Fibroblast of upper back skin (primary cell): ENCODE measurements at places on chromosomes 3 and 15.
A peak's percentile ranks its signal among the peaks of the same experiment; 100 is the strongest.

DNA sequence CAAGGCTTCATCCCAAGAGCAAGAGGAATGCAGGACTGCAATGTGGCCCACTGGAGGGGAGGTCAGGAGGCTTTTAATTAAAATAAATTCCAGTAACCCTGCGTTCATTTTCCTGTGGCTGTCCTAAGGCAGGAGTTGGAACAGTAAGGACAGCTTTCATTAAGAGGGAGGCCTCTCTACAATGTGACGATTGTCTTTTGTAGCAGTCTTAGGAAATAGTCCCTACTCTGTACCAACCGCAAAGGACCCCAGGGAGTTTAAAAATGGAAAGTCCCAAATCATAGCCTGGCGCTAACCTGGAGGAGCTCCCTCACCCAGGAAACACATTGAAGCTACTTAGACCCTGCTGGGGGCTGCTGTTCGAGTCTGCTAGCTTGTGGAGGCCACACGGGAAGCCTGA, 62.8 kb downstream of the SYNM start:
- DNase-seq = no peak

DNA sequence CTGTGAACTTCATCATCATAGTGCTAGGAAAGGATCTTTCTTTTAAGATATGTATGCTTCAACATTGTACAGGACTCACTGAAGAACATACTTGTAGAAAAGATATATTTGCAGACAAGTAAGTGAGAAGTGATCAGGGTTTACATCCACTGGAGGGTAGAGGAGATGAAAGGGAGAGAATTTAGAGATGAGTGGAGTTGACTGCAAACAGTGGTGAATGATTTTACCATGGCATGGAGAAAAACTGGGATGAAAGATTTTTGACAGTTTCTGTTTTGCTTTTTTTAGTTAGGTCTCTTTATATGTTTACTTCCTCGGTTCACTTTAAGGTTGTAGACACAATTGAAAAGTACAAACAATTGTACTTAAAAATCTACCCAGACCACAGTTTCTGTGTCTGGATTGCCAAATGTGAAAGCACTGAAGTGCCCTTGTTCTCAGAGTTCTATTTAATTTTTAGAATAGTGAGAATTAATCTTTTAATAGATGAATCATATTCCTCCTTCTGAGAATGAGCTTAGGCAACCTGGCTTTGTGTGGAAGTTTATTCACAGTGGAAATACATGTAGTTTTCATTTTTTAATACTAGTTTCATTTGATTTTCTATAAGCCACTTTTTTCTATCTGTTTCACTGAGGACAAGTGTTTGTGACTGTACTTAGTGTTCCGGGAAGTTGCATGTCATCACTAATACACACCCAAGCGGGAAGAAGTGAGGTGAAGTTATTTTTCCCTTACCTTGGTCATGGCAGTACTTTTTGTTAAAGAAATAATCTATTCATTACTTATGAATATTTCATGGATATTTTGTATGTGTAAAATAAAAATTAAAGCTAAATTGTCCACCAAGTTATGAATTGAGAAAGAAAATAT, 1.8 kb upstream of the GPR171 start:
- DNase-seq = no peak

DNA sequence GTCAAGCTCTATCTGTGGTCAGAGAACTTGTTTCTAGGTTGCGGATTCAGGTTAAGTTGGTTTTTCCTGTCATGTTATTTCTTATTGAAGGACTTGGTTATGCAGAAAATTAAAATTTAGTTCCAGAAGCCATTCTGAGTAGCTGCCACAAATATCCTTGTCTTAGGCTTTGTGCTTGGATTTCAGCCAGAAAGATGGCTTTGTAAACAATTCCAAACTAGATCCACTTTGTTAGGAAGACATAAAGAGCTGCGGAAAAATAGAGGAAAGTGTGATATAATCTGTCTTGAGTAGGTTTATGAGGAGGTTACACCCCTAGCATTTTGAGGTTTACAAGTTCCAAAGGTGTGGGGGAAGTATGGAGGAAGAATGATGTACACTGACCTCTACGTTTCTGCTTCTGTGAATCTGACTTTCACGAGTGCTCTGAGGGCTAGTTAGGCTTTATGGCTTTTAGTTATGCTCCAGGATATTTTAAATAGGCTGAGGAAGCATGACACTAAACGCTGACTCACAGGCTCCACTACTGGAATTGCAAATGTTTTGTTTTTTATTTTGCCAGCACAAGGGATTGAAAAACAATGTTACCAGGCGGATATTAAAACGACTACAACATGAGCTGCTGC, 46.3 kb upstream of the UTS2B start:
- DNase-seq = peak; percentile 49

DNA sequence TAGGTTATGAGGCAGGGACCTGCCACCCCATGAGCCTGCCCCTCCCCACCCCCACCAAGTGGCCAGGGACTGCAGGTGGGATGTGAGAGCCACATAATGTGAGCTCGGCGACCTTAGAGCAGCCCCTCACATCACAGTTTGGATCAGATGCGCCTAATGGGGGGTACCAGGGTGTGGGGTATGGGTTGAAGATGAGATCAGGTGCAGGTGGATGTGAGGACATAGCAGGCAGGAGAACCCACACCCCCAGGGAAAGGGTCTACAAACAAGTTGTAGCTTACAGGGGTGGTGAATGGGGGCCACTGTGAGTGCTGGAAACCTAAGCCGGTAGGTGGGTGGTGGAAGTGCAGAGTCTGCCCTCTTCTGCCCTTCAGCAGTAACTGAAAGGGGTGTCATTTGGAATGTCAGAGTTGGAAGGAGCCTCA, 94.0 kb downstream of the CORO2B start:
- peak; percentile 27 for DNase-seq

GRCh38 chr15:49750553-49750952, 129.7 kb downstream of the DTWD1 start:
- DNase-seq = no peak

DNA sequence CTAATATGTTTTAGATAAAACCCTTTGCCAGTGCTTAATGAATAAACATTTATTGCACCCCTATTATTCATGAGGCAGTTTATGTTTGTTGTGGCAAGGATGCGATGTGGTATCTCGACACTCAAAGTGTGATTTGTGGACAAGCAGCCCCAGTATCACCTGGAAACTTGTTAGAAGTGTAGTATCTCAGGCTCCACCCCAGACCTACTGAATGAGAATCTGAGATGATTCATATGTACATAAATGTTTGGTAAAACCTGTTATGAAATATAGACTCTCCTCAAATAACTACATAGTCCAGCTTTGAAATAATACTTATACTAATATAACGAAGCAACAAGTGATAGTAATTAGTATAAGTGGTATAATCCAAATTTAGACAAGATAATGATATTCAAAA, 914.8 kb downstream of the TUSC7 start:
- no peak for DNase-seq

GRCh38 chr15:68812597-68813431, 7.9 kb downstream of the ANP32A start:
- DNase-seq = peak; percentile 43

DNA sequence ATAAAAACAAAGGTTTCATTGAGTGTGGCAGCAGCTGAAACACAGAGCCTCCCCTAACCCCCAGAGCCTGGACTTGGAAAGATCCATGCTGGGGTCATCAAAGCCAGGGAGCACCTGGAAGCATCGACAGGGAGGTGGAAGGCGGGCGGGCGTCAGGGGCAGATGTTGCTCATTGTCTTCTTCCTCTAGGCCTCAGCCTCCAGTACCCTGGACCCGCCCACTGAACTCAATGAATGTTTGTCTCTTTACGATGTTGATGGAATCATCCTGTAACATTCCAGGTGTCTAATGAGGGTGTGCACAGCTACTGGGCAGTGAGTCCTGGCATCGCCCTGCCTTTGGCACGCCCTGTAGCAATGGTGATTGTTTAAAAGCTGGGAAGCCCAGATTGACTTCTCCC, 9.8 kb downstream of the GP5 start:
- DNase-seq = no peak

DNA sequence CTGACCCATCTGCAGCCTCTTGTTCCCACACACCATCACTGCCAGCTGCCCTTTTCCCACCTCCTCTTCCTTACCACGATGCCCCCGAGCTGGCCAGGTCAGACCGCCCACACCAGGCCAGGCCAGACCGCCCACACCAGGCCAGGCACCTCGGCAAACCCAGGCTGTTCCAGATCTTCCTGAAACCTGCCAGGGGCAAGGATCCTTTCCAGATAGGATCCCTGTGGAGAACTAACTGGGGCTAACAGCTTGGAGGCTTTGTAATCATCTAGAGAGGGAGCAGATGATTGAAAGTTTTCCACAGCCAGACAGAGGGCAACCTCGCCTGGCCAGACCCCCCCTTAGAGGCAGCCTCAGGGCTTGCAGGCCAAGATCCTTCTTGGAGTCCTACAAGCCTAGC, 287.3 kb upstream of the TLE3 start:
- DNase-seq = no peak

GRCh38 chr3:141147657-141148056, 84.0 kb upstream of the PXYLP1 start:
- DNase-seq = no peak

DNA sequence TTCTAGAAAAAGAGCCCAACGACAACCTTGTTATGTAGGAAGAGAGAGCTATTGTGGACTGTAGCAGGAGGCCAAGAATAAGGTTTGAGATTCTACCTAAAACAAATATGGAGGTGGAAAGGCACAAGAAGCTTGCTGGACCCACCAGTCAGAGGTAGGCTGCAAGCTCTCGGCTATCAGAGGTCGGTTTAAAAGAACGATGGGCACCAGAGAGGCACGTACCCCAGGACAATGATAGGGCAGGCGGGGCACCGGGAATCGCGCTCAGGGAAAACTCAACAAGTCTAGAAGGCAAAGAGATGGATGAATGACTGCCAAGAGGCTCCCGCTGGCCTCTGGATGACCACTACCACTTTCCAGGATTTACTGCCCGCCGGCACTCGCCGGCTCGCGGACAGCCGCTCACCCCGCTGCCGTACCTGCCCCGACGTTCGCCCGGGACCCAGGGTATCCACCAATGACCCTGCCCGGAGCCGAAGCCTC, 1.1 kb downstream of the HDGFL3 start:
- DNase-seq = no peak

- no peak for DNase-seq
These were observed 35.0 kb upstream of the DENND4A start for GRCh38 chr15:65827065-65827464.

- DNase-seq = no peak
These were observed 29.4 kb downstream of the NR2F2 start for GRCh38 chr15:96359616-96360521.

GRCh38 chr3:45272828-45273470, 46.9 kb upstream of the TMEM158 start:
- no peak for DNase-seq

GRCh38 chr3:149296972-149297371, 36.5 kb downstream of the TM4SF18 start:
- DNase-seq = no peak

GRCh38 chr3:140630866-140631265, 47.0 kb upstream of the TRIM42 start:
- no peak for DNase-seq

DNA sequence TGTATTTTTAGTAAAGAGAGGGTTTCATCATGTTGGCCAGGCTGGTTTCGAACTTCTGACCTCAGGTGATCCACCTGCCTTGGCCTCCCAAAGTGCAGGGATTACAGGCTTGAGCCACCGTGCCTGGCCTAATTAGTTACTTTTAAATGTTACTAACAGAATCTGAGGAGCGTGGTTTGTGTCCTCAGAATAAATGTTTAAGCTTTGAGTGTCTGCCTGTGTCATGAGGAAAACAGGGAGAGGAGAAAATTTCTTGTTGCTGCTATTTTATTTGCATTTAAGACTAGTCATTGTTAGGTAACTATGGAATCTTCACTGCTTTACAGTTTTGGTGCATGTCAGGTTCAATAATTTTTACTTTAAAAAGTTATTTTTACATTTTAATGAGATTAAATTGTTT, 68.8 kb downstream of the TCF12 start:
- DNase-seq = no peak

DNA sequence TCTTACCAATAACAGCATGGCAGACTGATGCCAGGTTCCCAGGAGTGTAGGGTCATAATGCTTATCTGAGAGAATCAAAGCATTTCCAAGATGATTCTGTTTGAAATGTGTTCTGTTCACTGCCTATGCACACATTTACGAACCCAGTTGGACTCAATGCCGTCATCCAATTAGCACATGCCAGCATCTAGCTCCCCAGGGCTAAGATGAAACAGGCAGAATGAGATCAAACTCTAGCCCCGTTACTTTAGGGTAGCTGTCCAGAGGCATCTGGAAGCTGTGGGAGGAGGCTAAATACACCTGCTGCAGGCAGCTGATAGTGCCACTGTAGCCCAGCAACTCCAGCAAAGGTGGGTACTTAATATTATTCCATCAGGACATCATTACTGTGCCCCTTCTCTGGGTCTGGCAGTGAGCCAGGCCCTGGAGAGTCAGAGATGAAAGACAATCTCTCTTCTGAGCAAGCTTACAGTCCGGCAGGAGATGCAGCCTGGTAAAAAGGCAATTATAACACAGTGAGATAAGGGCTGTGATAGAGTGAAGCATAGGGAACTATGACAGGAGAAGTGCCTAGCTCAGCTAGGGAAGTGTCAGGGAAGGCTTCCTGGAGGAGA, 156.4 kb upstream of the PPP2R3A start:
- no peak for DNase-seq

- DNase-seq = no peak
These were observed 96.0 kb upstream of the TSC22D2 start for GRCh38 chr3:150312018-150312657.

DNA sequence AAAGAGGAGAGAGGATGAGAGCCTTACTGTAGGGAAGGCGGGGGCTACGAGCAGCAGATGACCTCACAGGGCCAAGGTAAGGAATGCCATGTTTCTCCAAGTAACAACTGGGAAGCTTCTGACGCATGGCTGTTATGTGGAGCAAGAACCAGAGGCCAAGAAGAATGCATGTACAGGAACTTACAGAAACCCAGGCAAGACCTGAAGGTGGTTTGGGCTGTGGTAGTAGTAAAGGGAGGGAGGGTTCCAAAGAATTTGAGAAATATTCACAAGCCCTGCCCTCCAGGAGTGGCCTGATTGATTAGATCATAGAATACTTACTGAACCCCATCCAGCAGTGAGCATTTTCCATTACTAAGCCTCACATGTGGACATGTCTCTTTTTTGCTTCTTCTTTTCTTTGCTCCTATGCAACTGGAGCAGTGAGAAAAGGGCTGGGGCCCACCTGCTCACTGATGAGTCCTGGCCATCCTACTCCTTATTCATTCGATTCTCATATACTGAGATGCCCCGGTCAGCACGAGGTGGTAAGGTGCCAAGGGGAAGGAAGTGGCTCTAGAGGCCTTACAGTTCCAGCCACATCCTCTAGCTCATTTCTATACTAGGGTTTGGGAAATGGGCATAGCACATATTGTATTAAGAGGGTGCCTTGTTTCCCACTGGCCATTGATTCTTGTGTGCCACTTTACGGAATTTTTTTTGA, 8.3 kb upstream of the SLC12A8 start:
- DNase-seq = peak; percentile 72

GRCh38 chr3:5095886-5096285, 26.2 kb upstream of the ARL8B start:
- peak; percentile 60 for DNase-seq

- DNase-seq = peak; percentile 33
These were observed at the start of gene ALDH1A3 for GRCh38 chr15:100879464-100880138. TSS of gene ALDH1A3 (plus strand) at chr15:100879831. CDS start at chr15:100879908, 77 bp downstream.

GRCh38 chr15:62212741-62213140, 47.7 kb upstream of the C2CD4B start:
- DNase-seq = no peak
